Aorta (tissue), 5 donors: ENCODE measurements at places on chromosomes 6 and 20.

GRCh38 chr6:1952740-1953360 lies 292.6 kb downstream of the GMDS start:
- no peak for DNase-seq

GRCh38 chr6:35977308-35977707 lies 47.1 kb downstream of the SLC26A8 start:
- DNase-seq = no peak

DNA sequence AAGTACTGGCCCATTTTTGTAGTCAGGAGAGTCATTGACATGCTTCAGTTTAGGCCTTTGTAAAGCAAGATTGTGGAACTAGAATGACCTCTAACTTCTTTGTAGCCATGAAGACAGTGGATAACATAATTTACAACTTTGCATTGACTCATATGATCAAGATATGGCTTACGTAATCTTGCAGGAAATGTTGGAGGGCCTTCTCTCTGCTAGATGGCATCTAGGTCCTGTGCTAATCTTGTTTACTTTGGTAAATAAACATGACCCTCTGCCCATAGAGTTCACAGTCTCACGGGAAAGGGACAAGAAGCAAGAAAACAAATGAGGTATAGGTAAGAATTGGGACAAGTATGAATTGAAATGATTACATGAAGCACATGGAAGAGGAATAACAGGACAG lies 355.2 kb upstream of the ARID1B start:
- DNase-seq = no peak

GRCh38 chr6:78324213-78324612 lies 543.1 kb upstream of the IRAK1BP1 start:
- DNase-seq = no peak

GRCh38 chr6:90168693-90169131 lies 127.9 kb downstream of the BACH2 start:
- DNase-seq = no peak

DNA sequence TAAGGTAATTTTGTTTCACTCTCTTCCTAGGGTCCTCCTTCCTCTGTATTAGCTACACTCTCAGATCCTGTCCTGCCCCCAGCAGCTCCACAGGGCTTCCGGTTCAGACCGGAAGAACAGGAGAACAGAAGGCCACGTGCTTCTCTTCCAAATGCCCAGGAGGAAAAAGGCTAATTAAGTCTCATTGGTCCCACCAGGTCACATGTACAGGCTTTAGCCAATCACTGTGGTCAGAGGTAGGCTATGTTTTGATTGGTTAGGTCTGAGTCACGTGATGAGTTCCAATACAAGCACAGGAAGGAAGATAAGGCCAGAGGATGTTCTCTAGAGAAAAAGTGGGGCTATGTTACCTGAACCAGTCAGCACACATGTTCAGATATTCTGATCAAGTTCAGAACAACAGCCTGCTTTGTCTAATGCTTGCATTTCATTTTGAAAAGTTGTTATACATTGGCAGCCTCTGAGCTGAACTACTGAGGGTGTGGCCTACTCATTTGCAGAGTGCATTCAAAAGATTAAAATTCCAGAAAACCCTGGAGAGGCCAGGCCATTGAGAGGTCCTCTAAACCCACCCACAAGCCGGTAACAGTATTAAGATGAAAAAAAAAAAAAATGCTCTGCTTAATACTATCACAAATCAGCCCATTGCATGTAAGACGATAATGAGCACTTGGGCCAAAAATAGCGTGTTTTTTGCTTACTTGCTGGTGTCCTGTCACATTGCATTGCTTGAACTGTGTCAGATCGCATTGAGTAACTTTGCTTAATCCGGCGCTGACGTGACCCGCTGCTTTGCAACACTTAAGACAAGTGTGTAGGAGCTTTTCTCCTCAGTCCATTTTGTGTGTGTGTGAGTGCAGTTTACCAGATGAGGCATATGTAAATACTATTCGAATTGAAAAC lies 170.3 kb downstream of the TSHZ2 start:
- DNase-seq = no peak
